ENCODE measurements at places on chromosomes 7 and 10.

GRCh38 chr7:907158-907980 is 31.0 kb downstream of the GET4 start:
- DNase-seq, result no peak
- H3K4me3 ChIP-seq, result no peak overlapping the region
- no peaks in the 10 kb centered on the region for H3K36me3 ChIP-seq
- no peaks in the 10 kb centered on the region for H3K27me3 ChIP-seq

DNA sequence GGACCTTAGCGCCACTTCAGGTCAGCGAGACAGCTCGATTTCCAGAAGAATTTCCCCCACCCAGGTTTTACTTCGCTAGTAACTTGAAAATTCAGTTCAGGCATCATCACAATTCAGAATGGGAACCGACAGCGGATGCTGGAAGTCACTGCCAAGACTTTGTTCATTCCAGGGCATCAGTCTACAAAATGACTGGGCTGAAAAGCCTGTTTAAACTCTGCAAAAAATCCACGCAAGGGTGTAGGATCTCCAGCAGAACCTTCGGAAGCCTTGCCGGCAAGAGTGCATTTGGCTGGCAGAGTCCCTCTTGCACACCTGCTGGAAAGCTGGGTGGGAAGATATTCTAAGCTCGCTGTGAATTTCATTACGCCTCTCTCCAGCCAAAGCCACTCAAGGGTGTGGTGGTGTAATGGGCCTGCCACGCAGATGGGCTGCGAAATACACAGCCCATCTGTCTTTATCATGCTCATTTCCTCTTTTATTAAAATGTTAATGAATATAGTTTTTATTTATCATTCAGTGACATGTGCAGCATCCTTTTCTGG is 672.0 kb upstream of the FOXK1 start:
- H3K27ac ChIP-seq, result no peak overlapping the region
- H3K27me3 ChIP-seq, result no peaks in the 10 kb centered on the region
- no peak overlapping the region for H3K4me3 ChIP-seq
- no peak for DNase-seq
- H3K4me1 ChIP-seq, result 0 out of 2 replicates have a peak, but pooled peaks cover 9% of the 10 kb centered on the region
- no peaks in the 10 kb centered on the region for H3K36me3 ChIP-seq

DNA sequence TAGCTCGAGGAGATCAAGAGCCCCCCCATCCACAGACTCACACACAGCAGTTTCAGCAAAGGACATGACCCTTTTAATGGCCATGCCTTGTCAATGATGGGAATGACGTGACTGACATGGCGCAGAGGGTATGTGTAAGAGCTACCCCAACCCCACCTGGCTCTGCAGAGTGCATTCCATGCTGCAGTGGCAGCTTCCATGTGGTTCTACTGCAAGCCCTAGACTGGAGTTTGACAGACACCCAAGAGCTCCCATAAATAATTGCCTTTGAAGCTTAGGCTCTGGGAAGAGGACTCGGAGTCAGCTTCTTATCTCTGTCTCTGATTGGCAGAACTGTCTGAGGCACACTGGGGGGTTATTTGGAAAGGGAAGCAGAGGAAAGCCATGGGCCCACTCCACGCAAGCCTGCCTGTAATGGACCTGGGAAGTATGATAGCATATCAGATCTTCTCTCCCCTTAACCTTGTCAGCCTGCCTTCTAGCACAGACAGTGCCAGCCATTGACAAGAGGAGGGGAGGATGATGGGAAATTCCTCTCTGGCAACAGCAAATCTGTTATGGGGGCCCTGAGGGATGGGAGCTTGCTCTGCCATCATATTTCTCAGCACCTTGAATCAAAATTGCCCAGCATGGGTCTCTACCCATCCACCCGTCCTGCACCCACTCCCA is 478.5 kb upstream of the PODXL start:
- H3K27ac ChIP-seq, result no peak overlapping the region
- H3K27me3 ChIP-seq, result no peaks in the 10 kb centered on the region
- peaks cover 8% of the 10 kb centered on the region for H3K4me1 ChIP-seq
- H3K36me3 ChIP-seq, result no peaks in the 10 kb centered on the region

GRCh38 chr7:85021101-85021704 is 165.7 kb downstream of the SEMA3D start:
- no peak overlapping the region for H3K4me3 ChIP-seq
- H3K4me1 ChIP-seq, result no peaks in the 10 kb centered on the region
- DNase-seq, result no peak
- H3K27ac ChIP-seq, result no peak overlapping the region
- H3K36me3 ChIP-seq, result no peaks in the 10 kb centered on the region

GRCh38 chr10:90993340-90993739 is 72.5 kb upstream of the ANKRD1 start:
- no peaks in the 10 kb centered on the region for H3K4me1 ChIP-seq
- no peaks in the 10 kb centered on the region for H3K27me3 ChIP-seq
- no peaks in the 10 kb centered on the region for H3K36me3 ChIP-seq
- no peak overlapping the region for H3K4me3 ChIP-seq
- H3K27ac ChIP-seq, result no peak overlapping the region

DNA sequence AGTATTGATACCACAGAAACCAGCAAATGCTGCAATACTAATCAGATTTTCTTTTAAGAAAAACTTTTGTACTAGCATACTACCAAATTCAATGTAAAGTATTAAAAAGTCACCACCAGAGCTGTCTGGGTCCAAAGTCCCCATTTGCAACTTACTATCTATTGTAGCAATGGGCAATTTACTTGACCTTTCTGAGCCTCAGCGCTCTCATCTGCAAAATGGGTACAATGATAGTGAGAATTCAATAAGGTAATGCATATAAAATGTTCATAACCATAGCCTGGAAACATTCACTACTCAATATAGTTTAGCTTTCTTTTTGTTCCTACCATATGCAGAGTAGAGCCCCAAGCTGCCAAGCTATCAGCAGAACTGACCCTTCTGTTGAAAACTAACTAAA is 337.2 kb downstream of the ELMO1 start:
- no peaks in the 10 kb centered on the region for H3K27me3 ChIP-seq
- no peaks in the 10 kb centered on the region for H3K36me3 ChIP-seq
- no peak for DNase-seq
- no peak overlapping the region for H3K27ac ChIP-seq

DNA sequence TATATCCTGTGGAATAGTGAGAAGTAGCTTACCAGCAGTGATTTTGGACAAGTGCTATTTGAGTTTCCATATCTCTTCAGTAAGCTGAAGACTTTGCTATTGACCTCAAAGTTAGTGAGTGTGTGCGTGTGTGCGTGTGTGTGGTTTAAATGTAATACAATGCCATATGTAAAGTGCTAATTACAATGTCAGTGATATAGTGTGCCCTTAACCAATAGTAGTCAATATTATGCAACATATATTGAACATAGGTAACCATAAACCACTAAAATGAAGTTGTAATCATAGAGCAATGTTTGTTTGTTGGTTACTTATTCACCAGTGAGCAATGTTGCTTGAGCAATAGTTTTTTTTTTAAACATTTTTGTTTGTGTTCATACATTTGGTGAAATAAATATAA is 309.4 kb downstream of the NXPH1 start:
- peak; percentile 12 for DNase-seq
- H3K4me1 ChIP-seq, result peaks cover 5% of the 10 kb centered on the region
- no peaks in the 10 kb centered on the region for H3K36me3 ChIP-seq
- H3K27me3 ChIP-seq, result no peaks in the 10 kb centered on the region
- H3K4me3 ChIP-seq, result no peak overlapping the region
